ENCODE measurements at places on chromosomes 12 and 14.
A peak's percentile ranks its signal among the peaks of the same experiment; 100 is the strongest.

- peak; percentile 59 for DNase-seq
These were observed 318.6 kb upstream of the DIO3 start for GRCh38 chr14:101242442-101243385.

DNA sequence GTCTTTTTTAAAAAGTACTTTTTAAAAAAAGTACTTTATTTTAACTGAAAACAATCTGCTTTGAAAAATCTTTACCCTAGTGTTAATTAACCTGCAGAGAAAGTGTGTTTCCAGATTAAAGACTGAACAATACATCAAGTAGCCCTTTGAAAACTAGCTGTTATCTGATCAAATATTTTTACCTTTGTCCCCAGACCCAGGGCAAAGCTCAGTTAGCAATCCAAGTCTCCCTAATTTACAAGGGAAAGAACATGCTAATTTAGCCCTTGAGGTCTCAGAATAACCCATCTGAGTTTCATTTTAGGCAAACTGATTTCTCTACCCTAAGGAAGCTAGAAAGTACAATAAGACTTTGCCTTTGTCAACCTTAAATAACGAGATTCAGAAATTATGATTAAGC is 91.2 kb downstream of the PPM1H start:
- no peak for DNase-seq

- DNase-seq = no peak
These were observed 372.9 kb upstream of the TMEM132C start for GRCh38 chr12:127893895-127894609.

GRCh38 chr12:1885599-1886245 is 32.7 kb downstream of the CACNA2D4 start:
- no peak for DNase-seq

- DNase-seq = no peak
These were observed 21.5 kb downstream of the PPTC7 start for GRCh38 chr12:110561471-110562201.

- no peak for DNase-seq
These were observed 215.5 kb downstream of the CRADD start for GRCh38 chr12:93892423-93893268.

DNA sequence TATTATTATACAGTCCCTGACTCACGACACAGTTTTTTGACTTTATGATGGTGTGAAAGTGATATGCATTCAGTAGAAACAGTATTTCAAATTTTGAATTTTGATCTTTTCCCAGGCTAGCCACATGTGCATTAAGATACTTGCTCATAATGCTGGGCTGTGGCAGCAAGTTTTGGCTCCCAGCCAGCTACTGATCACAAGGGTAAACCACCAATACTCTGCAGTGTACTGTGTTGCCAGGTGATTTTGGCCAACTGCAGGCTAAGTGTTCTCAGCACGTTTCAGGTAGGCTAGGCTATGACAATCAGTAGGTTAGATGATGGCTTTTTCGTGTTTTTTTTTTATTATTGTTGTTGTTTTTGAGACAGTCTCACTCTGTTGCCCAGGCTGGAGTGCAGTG is 69.4 kb upstream of the ACTN1 start:
- DNase-seq = no peak

DNA sequence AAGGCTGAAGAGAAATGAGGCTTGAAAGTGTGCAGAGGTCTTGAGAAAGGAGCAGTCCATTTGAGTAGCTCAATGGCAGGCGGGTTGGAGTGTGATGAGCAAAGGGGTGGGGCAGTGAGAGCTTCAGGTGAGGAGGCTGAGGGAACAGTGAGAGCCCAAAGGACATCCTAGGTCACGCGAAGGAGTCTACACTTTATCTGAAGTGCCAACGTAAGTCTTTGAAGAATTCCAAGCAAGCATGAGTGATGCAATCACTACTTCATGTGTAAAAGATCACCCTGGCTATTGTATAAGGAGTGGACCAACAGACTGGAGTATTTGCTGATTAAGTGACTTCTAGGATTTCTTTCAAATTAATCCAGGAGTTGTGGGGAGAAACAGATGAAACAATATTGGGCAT is 159.9 kb upstream of the HIF1A start:
- DNase-seq = no peak

DNA sequence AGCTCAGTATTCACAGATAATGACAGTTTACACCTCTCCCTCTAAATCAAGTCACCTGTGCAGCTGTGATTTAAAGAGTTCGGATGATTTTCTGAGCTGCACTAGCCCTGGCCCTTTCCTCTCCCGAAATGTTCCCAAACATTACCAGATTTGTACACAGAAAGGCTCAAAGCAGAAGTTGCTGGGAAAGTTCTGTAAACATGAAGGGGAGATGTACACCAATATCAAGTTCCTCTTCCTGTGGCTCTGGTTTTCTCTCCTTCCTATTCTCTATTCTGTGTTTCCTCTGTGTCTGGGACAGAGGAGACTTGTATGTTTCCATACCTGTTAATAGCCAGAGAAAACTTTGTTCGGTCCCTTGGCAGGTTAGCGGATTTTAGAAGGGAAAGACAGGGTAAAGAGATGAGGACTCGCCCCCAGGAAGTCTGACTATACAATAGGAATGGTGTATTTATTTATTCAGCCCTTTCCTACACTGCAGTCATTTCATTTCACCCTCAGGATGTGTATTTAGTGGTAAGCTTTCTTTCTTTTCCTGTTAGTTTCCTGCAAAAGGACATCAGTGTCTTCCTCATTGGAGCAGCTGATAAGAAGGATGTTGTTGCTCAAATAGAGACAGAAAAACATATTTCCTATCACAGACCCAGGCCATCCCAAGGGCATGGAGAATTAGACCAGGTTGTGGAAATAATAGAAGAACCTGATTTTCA is 7.6 kb upstream of the NUMB start:
- no peak for DNase-seq

DNA sequence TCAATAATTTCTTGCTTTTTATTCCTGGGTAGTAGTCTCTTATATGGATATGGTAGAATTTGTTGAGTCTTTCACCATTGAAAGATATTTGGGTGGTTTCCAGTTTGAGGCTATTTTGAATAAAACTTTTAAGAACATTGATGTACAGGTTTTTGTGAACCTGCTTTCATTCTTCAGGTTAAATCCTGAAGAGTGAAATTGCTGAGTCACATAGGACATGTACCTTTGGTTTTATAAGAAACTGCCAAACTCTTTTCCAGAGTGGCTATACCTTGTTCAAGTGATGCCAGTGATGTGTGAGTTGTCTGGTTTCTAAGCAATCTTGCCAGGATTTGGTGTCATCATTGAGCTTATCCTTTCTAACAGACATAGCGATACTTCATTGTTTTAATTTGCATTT is 184.6 kb upstream of the PZP start:
- DNase-seq = no peak

DNA sequence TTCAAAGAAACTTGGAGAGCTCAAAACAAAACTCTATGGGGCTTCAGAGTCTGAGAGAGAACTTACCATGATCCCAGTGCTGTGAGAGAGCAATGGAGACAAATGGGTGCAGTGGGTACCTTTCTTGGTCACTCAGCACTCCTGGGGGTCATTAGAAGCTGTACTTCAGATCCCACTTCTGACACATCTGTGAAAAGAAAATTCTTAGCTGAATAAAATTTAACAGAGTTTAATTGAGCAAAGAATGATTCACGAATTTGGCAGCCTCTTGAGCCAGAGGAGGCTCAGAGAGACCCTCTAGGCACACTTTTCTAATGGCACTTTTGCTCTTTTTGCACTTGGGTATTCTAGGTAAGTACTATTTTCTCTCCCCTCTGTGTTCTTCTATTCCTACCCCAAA is 96.8 kb upstream of the SYT10 start:
- no peak for DNase-seq

DNA sequence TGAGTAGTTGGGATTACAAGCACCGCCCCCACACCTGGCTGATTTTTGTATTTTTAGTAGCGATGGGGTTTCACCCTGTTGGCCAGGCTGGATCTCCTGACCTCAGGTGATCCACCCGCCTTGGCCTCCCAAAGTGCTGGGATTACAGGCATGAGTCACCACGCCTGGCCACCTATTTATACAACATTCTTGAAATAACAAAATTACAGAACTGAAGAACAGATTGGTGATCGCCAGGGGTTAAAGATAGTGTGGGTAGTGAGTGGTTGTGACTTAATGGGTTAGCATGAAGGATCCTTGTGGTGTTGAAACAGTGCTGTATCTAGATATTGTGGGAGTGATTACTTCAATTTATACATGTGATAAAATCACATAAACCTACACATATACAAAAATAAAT is 7.4 kb downstream of the GLIPR1L1 start:
- no peak for DNase-seq

DNA sequence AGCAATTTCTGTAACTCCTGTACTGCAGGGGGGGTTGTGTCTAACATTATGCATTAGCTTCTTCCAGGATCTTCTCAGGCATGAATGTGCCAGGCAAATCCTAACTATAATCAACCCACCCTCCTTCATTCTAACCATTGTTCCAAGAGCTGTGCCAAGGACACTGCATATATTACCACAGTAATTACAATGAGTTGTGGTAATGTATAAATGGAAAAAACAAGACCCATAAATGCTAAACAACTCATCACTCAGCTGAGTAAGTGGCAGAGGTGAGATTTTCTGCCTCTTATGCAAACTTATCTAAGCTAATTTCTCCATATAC is 80.6 kb downstream of the PRKD1 start:
- no peak for DNase-seq

GRCh38 chr12:5076761-5077160 is 33.1 kb downstream of the KCNA5 start:
- DNase-seq = no peak

DNA sequence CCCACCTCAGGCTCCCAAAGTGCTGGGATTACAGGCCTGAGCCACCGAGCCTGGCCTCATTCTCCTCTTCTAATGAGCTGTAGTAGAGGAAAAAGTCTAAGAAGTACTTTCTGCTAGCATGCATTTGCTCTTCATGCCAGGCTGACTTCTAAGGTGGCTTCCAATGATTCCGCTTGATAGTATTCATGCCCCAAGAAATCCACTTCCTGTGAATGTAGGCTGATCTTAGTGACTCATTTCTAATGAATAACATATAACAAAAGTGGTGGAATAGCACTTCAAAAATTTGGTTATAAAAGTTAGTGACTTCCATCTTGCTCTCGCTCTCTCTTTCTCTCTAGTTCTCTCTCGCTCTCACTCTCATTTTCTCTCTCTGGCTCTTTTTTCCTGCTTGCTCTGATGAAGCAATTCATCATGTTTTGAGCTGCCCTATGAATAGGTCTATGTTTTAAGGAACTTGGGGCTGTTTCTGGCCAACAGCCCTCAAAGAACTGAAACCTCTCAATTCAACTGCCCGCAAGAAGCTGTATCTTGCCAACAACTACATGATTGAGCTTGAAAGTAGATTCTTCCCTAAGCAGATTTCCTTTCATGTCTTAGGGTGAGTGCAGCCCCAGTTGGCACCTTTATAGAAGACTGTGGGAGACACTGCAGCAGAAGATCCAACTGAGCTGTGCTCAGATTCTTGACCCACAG is 282.9 kb downstream of the RMST start:
- no peak for DNase-seq

GRCh38 chr14:60165547-60165876 is 314 bp upstream of the DHRS7 start:
- no peak for DNase-seq

GRCh38 chr14:23181946-23182345 is 1.5 kb downstream of the SLC7A8 start:
- DNase-seq = no peak

- no peak for DNase-seq
These were observed 4.5 kb downstream of the ZBTB1 start for GRCh38 chr14:64509036-64509435.

GRCh38 chr12:130562716-130563115 is 153.4 kb downstream of the RIMBP2 start:
- DNase-seq = no peak

DNA sequence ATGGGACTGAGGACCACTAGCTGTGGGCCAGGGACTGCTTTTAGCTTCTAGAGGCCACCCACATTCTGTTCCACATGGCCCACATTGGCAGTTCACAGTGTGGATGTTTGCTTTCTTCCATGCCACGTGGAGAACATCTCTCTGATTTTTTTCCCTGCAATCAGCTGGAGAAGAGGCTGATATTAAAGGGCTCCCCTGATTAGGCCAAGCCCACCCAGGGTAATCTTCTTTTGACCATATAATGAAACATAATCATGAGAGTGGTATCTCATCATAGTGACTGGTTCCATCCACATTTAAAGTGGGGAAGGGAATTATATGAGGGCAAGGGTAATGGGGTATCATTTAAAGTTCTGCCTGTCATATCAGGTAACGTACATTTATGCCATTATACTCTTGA is 15.8 kb downstream of the DAAM1 start:
- DNase-seq = no peak

DNA sequence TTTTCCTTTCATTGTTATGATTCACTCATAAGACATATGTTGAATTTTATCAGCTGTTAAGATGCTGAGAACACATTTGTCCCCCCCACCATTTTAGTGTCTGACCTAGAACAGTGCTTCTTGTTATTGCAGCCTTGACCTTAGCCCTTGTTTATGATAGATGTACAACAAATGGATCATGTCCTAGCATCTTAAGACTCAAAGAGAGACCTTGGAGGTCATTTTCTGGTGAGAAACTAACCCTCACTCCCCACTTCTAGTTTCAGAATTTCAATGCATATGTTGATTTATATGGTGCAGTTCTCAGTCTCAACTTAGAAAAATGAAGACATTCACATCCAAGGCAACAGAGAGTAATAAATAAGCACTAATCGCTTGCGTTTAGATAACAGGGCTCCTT is 391.2 kb downstream of the AEBP2 start:
- no peak for DNase-seq

GRCh38 chr12:42237853-42238239 is 202 bp downstream of the YAF2 start:
- no peak for DNase-seq

- no peak for DNase-seq
These were observed 256.0 kb downstream of the PPFIA2 start for GRCh38 chr12:81502912-81503695.

GRCh38 chr12:85350356-85350755 is 70.3 kb downstream of the ALX1 start:
- no peak for DNase-seq

DNA sequence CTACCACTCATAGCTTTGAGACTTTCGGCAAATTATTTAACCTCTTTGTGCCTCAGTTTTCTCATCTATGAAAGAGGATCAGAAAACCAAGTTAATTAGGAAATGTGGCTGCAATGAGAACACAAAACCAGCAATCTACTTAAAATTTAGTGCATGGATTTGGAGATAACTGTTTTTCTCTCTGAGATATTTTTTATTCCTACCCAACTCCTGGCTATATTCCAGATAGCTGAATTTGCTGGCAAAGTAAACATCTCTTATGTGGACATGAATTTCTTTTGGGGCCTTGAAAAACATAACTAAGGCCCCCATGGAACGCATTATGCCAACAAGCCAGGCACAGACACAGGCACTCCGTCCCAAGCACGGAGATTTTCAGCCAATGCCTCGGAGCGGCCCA is 53.4 kb upstream of the FOXN3 start:
- DNase-seq = no peak

- no peak for DNase-seq
These were observed 146.8 kb downstream of the TTLL5 start for GRCh38 chr14:75807667-75808360.

- DNase-seq = no peak
These were observed 24.4 kb downstream of the NAP1L1 start for GRCh38 chr12:76060111-76060510.
